ENCODE measurements at places on chromosomes 3 and 15. TPM values are rescaled to one million over a fixed set of nuclear protein-coding genes. Genes with fewer than 3 reads are reported as not detected.

Gene HTD2
- total RNA-seq, result 11.6 TPM

Gene GOLGA8J
- not detected for total RNA-seq

Gene NANOGP8
- total RNA-seq, result not detected

DNA sequence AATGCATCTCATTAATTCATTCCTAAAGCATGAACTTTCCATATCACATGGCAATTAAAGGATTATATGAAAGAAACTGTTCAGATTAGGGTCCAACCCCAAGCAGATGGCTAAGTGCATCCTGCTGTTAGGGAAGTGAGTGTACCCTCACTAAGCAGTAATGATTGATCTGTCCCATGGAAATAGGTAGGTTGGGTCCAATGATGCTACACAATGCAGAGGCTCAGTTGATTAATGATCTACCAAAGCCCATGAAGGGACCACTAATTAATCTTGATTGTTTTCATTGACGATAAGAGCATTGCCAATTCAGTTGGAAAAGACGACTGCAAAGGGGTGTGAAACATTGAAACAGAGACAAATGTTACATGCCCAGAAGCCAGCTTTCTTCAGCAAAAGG, 194.5 kb upstream of the LRTM1 start:
- no peak for DNase-seq
- no peak overlapping the region for H3K27ac ChIP-seq
- no peak overlapping the region for H3K4me3 ChIP-seq
- no peaks in the 10 kb centered on the region for H3K36me3 ChIP-seq
- no peaks in the 10 kb centered on the region for H3K4me1 ChIP-seq
- H3K27me3 ChIP-seq, result no peaks in the 10 kb centered on the region

Gene ROPN1
- total RNA-seq, result not detected

Gene AHSG
- not detected for total RNA-seq

- peaks cover 62% of the 10 kb centered on the region for H3K27me3 ChIP-seq
- H3K4me1 ChIP-seq, result no peaks in the 10 kb centered on the region
These were observed 86.8 kb upstream of the NR2F2 start for GRCh38 chr15:96243701-96244100.

- no peaks in the 10 kb centered on the region for H3K27me3 ChIP-seq
- H3K27ac ChIP-seq, result no peak overlapping the region
- no peak for DNase-seq
These were observed 119.2 kb upstream of the CMC1 start for GRCh38 chr3:28122227-28122626.

DNA sequence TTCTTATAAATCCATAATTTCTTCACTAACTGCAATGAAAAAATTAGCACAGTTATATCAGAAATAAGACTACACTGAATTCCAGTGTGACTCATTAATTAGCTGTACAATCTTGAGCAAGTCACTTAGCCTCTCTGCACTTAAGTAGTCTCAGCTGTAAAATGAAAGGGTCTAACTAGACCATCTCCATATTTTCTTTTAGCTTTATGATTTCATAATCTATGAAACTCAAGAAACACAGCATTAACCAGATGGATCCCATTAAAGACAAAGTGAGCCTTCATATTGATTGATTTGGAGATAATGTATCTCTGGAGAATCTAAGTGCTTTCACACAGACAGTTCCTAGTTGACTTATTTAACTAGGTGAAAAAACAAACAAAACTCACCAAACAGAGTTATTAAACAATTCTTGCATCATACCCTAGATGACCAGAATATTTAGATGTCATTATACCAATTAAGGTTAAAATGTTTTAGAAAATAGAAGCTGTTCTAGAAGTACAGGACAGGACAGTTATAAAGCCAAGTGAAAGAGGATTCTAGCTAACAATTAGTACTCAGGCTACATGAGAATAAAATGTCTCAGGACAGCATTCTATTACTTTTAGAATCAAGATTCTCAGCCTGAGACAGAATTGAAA, 11.2 kb downstream of the CSNK1G1 start:
- H3K4me3 ChIP-seq, result no peak overlapping the region
- no peaks in the 10 kb centered on the region for H3K27me3 ChIP-seq
- peaks cover 10% of the 10 kb centered on the region for H3K36me3 ChIP-seq

Measured in natural killer cell treated with Interleukin-12 subunit alpha and Interleukin-12 subunit beta and Interleukin-15 and Interleukin-18, amount 100 ng/mL, for 72 hours (primary cell).